CD4-positive, alpha-beta memory T cell (primary cell): ENCODE measurements at places on chromosomes 2 and 18. TPM values are rescaled to one million over a fixed set of nuclear protein-coding genes. Genes with fewer than 3 reads are reported as not detected.

The INHBB gene
- not detected for polyA plus RNA-seq

The CCDC74B gene
- polyA plus RNA-seq: not detected

GRCh38 chr2:67670747-67671183 lies 273.6 kb downstream of the ETAA1 start:
- DNase-seq: no peak

- no peak for DNase-seq
Measured at GRCh38 chr2:31469648-31470047, 55.1 kb upstream of the XDH start.
